ENCODE measurements at places on chromosomes 4 and X. TPM values are rescaled to one million over a fixed set of nuclear protein-coding genes. Genes with fewer than 3 reads are reported as not detected.

The RENBP gene
- total RNA-seq = 23.5 TPM

The HELT gene
- total RNA-seq = not detected

The ARR3 gene
- not detected for total RNA-seq

The SLC2A9 gene
- total RNA-seq = 4.4 TPM

The SLC9B2 gene
- 19.9 TPM for total RNA-seq

The VCX3B gene
- not detected for total RNA-seq

The UGT8 gene
- total RNA-seq = 0.20 TPM

The F9 gene
- 0.15 TPM for total RNA-seq

The MBTPS2 gene
- 8.0 TPM for total RNA-seq

Data from T-cell (primary cell).